ENCODE measurements at places on chromosomes 3 and 15.

- DNase-seq, result no peak
These were observed 396.8 kb downstream of the IGSF11 start for GRCh38 chr3:118637846-118638245.

DNA sequence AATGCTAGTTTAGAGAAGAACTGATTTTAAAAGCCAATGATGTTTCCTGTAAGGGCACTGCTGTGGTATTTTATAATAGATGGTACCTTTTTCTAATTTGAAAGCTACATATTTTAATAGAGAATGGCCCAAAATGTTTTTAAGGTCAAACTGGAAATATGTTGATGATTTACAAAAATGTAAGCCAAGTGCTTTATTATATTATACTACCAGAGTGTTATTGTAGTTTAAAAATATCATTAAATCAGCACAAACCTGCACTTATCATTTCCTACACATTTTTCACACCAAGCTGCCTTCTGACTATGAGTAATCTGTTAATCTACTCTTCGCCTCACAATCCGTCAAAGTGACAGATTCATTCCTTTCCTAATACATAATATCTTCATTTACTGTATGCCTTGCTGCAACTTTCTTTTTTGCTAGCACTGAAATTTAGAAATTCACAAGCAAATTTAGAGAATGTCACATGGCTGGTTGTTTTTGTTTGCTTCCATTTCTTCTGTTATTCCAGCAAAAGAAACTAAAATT, 126.4 kb upstream of the FAM3D start:
- DNase-seq, result no peak

DNA sequence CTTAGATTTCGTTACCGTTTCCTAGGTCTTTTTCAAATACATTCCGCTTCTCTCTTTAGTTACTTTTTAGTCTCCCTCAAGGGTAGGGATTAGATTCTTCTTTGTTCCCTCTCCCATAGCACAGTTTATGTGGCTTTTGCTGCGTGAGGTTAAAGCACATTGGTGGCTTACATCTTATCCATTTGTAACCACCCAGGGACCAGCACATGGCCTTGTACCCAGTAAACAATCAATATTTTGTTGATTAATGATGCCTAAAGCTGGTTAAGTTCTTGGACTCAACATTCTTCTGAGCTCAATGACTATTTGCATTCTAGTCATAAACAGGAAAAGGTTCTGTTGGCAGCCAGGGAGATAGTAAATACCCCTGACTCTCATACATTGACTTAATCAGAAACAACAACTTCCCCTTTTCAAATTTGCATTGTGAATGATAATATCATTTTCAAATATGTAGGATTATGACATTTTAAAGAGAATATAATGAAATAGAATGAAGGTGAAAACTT, 60.2 kb downstream of the CACNA1D start:
- DNase-seq, result peak; percentile 62

DNA sequence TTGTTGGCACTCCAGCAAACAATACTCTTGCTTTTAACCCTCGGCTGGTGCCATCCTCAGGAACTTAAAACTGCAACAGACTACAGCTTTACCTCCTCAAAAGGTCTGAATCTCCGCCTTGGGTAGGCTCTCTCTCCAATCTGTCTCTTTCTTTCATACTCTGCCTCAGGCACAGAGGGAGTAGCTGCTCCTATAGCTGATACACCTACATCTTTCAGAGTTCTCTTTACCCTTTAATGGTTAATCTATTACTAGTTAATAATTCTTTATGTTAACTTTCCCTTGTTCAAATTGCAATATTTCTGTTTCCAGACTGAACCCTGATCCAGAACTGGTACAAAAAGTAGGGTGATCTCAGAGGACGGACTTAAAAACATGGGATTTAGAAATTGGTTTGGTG, 66.2 kb downstream of the MAP4 start:
- peak; percentile 38 for DNase-seq

DNA sequence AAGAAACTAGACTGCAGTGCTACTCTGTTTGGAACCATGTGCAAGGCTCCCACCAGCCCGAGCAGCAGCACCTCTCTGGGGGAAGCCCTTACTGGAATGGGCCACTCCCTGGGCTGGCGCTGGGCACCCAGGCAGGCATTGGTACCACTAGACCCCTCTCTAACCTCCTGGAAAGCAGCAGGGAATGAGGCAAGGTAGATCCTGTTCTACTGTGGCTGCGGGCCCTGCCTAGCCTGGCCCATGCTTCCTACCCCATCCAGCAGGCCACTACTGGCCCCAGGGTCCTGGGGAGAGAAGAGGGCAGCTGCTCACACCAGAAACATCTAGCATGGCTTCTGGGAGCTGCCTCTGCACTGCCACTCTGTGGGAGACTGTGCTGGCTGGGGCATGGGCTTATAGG, 44.8 kb downstream of the MESD start:
- no peak for DNase-seq

GRCh38 chr3:155367506-155367905, 74.0 kb upstream of the STRIT1 start:
- no peak for DNase-seq

- DNase-seq, result no peak
These were observed 59.1 kb upstream of the RASA2 start for GRCh38 chr3:141427764-141428163.
